ENCODE measurements at places on chromosomes 7 and 10.
A peak's percentile ranks its signal among the peaks of the same experiment; 100 is the strongest.

- no peak overlapping the region for H3K27ac ChIP-seq
- no peaks in the 10 kb centered on the region for H3K36me3 ChIP-seq
- H3K27me3 ChIP-seq: no peaks in the 10 kb centered on the region
- DNase-seq: no peak
Observed at GRCh38 chr10:7933262-7933661, 115.0 kb downstream of the TAF3 start.

DNA sequence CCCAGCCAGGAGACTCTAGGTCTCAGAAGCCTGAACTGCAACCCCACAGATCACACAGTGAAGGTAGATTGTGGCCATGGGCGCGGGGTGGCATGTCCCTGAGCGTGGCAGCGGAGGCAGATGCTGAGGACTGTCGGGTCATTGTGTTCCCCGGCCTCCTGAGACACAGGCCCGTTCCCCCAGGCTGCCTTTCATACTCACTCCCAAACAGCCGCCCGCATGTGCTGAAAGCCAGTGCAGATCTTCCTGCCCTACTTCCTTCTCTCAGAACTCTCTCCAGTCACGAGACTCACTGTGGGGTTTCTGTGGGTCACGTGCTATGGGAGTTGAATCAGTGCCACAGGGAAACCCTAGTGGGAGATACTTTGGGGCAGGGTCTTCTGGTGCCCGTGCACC, 48.0 kb downstream of the ZNF467 start:
- H3K27ac ChIP-seq: peak overlapping the region; percentile 25
- H3K4me3 ChIP-seq: no peak overlapping the region
- no peaks in the 10 kb centered on the region for H3K27me3 ChIP-seq

GRCh38 chr7:91436655-91437054, 172.4 kb downstream of the FZD1 start:
- H3K36me3 ChIP-seq: no peaks in the 10 kb centered on the region
- DNase-seq: no peak
- no peaks in the 10 kb centered on the region for H3K27me3 ChIP-seq
- no peaks in the 10 kb centered on the region for H3K4me1 ChIP-seq
- no peak overlapping the region for H3K4me3 ChIP-seq
- no peak overlapping the region for H3K27ac ChIP-seq

- no peak overlapping the region for H3K27ac ChIP-seq
- no peak for DNase-seq
- H3K36me3 ChIP-seq: peaks cover 4% of the 10 kb centered on the region
- no peaks in the 10 kb centered on the region for H3K27me3 ChIP-seq
- no peak overlapping the region for H3K4me3 ChIP-seq
- peaks cover 20% of the 10 kb centered on the region for H3K4me1 ChIP-seq
Observed at GRCh38 chr10:22500656-22501340, 155.5 kb downstream of the SPAG6 start.

DNA sequence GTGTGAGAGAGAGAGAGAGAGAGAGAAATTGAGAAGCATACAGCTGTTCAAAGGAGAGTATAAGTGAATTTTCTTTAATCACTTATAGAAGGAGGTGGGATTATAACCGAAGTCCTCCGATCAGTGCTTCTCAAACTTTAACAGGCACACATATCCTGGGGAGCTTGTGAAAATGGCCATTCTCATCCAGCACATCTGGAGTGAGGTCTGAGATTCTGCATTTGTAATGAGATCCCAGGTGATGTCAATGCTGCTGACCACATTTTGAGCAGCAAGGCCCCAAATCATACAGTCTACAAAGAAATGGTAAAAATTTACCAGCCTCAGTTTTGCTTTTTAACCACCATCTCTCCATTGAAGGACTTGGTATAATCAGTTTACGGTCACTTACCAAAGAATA, 219.0 kb downstream of the PTEN start:
- no peaks in the 10 kb centered on the region for H3K27me3 ChIP-seq
- DNase-seq: no peak
- peaks cover 10% of the 10 kb centered on the region for H3K4me1 ChIP-seq
- no peak overlapping the region for H3K27ac ChIP-seq

DNA sequence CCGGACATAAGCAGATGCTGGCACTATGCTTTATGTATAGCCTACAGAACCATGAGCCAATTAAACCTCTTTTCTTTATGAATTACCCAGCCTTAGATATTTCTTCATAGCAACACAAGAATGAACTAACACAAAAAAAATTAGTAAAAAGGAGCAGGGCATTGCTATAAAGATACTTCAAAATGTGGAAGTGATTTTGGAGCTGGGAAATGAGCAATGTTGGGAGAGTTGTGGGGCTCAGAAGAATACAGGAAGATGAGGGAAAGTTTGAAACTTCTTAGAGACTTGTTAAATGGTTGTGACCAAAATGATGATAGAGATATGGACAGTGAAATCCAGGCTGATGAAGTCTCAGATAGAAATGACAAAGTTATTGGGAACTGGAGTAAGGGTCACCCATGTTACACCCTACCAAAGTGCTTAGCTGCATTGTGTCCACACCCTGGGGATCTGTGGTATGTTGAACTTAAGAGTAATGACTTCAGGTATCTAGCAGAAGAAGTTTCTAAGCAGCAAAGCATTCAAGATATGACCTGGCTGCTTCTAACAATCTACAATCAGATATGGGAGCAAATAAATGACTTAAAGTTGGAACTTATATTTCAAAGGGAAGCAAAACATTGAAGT, 24.2 kb downstream of the PNLIPRP3 start:
- no peak for DNase-seq
- H3K4me3 ChIP-seq: no peak overlapping the region
- no peaks in the 10 kb centered on the region for H3K36me3 ChIP-seq
- no peaks in the 10 kb centered on the region for H3K27me3 ChIP-seq

GRCh38 chr7:146725520-146725919, 608.9 kb downstream of the CNTNAP2 start:
- no peaks in the 10 kb centered on the region for H3K4me1 ChIP-seq
- no peaks in the 10 kb centered on the region for H3K27me3 ChIP-seq
- H3K36me3 ChIP-seq: no peaks in the 10 kb centered on the region
- H3K27ac ChIP-seq: no peak overlapping the region

GRCh38 chr7:79741684-79742083, 288.2 kb upstream of the MAGI2 start:
- DNase-seq: no peak
- H3K27ac ChIP-seq: no peak overlapping the region
- H3K4me3 ChIP-seq: no peak overlapping the region
- H3K36me3 ChIP-seq: no peaks in the 10 kb centered on the region

DNA sequence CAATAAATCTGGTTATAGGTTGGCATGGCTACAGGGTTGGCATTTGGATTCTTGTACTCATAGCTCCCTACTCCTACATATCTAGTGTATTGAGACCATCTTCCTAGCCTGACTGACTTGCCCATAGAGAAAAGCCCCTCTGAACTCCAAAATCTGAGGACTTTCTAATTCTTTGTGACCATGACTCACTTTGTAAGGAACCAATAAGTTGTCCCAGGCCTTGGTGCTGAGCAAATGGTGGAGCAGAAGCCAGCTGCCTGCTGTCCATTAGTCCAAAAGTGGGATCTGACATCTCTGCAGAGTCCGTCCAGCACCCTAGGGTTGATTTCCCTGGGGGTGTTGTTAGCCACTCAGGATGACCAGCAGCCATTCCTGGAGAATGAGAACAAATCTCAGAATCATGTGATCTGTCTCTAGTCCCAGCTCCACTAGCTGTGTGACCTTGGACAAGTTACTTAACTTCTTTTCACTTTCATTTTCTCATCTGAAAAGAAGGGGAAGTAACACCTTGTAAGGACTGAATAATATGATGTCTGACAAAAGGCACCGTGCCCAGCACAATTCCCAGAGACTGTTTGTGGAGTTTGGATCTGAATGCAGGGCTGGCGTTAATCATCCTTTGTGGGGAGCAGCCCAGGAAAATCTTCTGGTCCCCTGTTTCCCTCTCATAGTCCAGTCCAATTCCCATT, 44.1 kb downstream of the MTURN start:
- peak overlapping the region; percentile 67 for H3K4me3 ChIP-seq
- no peak for DNase-seq
- H3K27ac ChIP-seq: peak overlapping the region; percentile 87
- peaks cover 12% of the 10 kb centered on the region for H3K4me1 ChIP-seq
- H3K27me3 ChIP-seq: no peaks in the 10 kb centered on the region

DNA sequence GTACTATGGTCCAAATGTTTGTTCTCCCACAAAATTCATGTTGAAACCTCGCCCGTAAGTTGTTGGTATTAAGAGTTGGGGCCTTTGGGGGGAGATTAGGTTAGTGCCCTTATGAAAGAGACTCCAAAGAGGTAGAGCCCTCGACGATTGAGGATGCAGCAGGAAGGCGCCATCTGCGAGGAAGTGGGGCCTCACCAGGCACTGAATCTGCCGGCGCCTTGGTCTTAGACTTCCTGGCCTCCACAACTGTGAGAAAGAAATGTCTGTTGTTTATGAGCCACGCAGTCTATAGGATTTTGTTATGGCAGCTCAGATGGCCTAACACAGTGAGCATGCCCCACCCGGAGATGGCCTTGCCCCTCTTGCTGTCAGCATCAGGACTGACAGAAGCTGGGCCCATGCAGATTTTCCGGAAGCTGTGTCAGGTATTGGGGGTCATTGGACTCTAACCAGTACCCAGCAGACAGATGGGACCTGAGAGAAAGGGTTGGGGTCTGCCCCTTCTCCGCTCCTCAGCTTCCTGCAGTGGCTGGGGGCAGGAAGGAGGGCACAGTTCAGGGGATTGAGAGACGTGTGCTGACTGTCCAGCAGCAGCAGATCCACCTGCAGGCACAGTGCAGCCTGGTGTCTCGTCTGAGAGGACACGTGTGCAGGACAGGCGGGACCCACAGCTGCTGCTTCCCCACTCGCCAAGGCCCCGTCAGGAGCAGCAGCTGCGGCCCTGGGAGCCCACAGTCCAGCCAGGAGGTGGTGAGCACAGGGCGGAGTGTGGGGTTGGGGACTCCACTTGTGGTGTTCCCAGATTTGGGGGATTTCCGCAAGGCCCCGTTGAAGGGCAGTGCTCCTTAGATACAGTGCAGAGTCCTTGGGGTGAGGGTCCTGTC, 47.8 kb downstream of the MGMT start:
- no peak overlapping the region for H3K4me3 ChIP-seq
- no peaks in the 10 kb centered on the region for H3K27me3 ChIP-seq
- no peak for DNase-seq
- H3K4me1 ChIP-seq: peaks cover 42% of the 10 kb centered on the region

- H3K4me1 ChIP-seq: peaks cover 22% of the 10 kb centered on the region
- peaks cover 13% of the 10 kb centered on the region for H3K27me3 ChIP-seq
- no peak overlapping the region for H3K4me3 ChIP-seq
Observed at GRCh38 chr7:114051871-114052331, 133.1 kb upstream of the PPP1R3A start.

DNA sequence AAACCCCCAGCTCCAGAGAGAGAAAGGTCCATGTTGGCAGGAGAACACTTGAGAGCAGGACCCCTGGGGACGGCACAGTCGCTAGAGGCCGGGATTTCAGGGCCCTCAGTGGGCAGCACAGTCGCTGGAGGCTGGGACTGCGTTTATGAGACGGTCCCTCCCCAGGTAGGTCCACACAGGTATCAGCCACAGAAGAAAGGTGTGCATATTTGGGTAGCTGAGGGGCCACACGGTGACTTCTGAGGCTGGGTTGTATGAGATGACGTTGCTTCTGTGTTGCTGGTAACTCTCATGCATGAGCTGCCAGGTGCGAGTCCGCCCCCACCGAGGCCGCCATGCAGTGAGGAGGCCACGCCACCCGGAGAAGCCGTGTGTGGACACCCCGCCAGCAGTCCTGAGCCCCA, 56.9 kb upstream of the PPP2R2D start:
- no peaks in the 10 kb centered on the region for H3K27me3 ChIP-seq
- H3K27ac ChIP-seq: no peak overlapping the region
- no peaks in the 10 kb centered on the region for H3K4me1 ChIP-seq
- no peak for DNase-seq
- no peak overlapping the region for H3K4me3 ChIP-seq

DNA sequence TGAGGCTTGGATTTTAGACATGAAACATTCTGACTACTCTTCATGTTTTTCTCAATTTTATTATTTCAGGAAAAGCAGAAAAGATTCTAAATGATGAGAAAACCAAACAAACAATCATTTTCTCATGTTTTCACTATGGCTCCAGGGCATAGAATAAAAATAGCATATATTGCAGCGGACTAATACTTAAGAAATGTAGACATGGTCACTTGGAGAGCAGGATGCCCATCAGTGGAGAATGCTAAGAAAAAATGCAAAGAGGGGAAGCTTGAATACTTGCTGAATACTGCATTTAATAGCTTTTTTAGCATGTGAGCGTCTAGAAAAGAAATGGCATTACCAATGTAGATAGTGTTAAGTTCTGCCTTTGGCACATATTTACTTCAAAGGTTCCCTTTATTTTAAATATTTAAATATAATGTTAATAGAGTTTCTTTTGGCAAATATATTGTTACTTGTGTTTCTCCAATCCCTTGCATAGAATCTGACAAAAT, 107.9 kb downstream of the PPP1R17 start:
- no peak overlapping the region for H3K27ac ChIP-seq
- no peaks in the 10 kb centered on the region for H3K4me1 ChIP-seq
- no peaks in the 10 kb centered on the region for H3K27me3 ChIP-seq
- DNase-seq: no peak

- H3K4me1 ChIP-seq: no peaks in the 10 kb centered on the region
- H3K4me3 ChIP-seq: no peak overlapping the region
- H3K27me3 ChIP-seq: no peaks in the 10 kb centered on the region
- no peaks in the 10 kb centered on the region for H3K36me3 ChIP-seq
Observed at GRCh38 chr7:96219378-96220130, 102.3 kb downstream of the SLC25A13 start.

- H3K4me1 ChIP-seq: no peaks in the 10 kb centered on the region
- no peak overlapping the region for H3K4me3 ChIP-seq
- H3K27me3 ChIP-seq: peaks cover 27% of the 10 kb centered on the region
- no peaks in the 10 kb centered on the region for H3K36me3 ChIP-seq
Observed at GRCh38 chr7:156578978-156579430, 61.6 kb upstream of the RNF32 start.

DNA sequence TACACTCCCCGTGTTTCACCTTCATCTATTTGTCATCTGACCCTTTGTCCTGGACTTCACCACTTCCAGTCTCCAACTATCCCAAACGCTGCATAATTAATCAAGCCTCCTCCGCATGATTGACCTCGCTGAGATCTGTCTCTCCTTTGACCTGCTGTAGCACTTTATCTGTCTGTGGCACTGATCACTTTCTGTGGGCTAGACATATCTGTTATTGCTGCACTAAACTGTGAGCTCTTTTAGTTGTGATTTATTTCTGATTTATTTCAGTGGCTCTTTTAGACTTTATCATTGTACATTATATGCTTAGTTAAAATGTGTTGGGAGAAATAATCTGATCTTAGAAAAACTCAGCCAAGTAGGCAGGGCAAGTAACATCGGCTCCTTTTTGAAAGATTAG, 91.9 kb upstream of the GATA3 start:
- H3K27ac ChIP-seq: no peak overlapping the region
- no peak overlapping the region for H3K4me3 ChIP-seq
- peaks cover 16% of the 10 kb centered on the region for H3K36me3 ChIP-seq
- H3K4me1 ChIP-seq: no peaks in the 10 kb centered on the region
- no peaks in the 10 kb centered on the region for H3K27me3 ChIP-seq
- no peak for DNase-seq

DNA sequence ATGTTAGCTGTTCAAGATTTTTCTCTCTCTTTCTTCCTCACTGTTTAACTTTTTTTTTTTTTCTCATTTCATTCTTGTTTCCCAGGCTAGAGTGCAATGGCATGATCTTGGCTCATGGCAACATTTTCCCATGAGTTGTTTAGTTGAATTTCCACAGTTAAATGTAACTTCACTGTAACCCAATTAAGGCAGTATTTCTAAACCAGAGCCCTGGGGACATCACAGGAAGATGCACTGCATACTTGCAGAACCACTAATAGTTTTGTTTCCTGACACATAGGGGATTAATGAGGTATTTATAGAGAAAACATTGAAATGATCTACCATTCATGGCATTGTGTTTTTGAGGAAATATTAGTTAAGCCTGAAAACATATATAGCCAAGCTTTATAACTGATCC, 795.6 kb upstream of the GHITM start:
- no peaks in the 10 kb centered on the region for H3K4me1 ChIP-seq
- H3K27ac ChIP-seq: no peak overlapping the region
- no peaks in the 10 kb centered on the region for H3K27me3 ChIP-seq
- no peak for DNase-seq
- H3K4me3 ChIP-seq: no peak overlapping the region
